Stimulated activated CD8-positive, alpha-beta memory T cell treated with anti-CD3 and anti-CD28 coated beads, Interleukin-2, amount 100 ng/mL, for 48 hours (primary cell): ENCODE measurements at places on chromosomes 6 and 20.

- DNase-seq, result no peak
Observed at GRCh38 chr6:155274533-155274932, 10.7 kb downstream of the CLDN20 start.

DNA sequence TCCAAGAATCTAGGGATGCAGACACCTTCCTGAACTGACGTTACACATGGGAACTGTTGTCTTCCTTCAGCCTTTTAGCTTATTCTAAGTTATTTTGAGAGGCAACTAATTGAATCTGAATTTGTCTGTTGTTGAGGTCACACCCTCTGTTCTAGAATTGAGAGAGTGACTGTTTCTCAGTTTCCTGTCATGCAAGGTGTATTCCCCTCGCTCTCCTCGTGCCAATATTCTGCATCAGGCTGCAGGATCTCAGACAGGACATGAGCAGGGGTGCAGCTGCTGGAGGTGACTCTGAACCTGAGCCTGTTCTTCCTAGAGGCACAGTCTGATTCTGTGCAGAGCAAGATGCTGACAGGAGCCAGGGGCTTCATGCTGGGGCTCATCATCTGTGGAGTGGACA, 52.5 kb downstream of the HLA-DPB1 start:
- no peak for DNase-seq

GRCh38 chr6:148701375-148701774, 45.5 kb upstream of the UST start:
- DNase-seq, result no peak

DNA sequence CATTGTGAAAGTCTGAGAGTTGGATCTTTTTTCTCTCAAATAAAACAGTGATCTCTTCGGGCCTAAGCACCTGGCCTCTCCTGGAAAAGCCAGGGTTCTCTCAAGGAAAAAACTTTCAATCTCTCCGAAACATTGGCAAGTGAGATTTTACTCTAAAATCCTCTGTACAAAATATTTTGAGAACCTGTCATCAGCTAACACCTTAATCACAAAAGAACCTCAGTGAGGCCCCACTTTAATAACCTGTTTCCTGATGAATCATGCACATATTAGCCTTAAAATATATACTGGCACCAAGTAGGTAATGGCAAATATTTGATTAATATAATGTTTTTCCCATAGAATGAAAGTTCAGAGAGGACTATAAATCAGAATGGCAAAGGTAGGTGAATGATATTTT, 177.9 kb downstream of the FRK start:
- no peak for DNase-seq

GRCh38 chr6:4941782-4942672, 61.8 kb downstream of the RPP40 start:
- peak; percentile 11 for DNase-seq

- no peak for DNase-seq
Observed at GRCh38 chr6:9623228-9623832, 791.5 kb downstream of the TFAP2A start.

- no peak for DNase-seq
Observed at GRCh38 chr6:6246544-6246943, 73.9 kb downstream of the F13A1 start.
